ENCODE measurements at places on chromosomes 5 and 9. TPM values are rescaled to one million over a fixed set of nuclear protein-coding genes. Genes with fewer than 3 reads are reported as not detected.

Gene CLTB
- 241 TPM for total RNA-seq

Gene GNA14
- not detected for total RNA-seq

Gene SPATA31E1
- total RNA-seq: not detected

Gene C9
- not detected for total RNA-seq

DNA sequence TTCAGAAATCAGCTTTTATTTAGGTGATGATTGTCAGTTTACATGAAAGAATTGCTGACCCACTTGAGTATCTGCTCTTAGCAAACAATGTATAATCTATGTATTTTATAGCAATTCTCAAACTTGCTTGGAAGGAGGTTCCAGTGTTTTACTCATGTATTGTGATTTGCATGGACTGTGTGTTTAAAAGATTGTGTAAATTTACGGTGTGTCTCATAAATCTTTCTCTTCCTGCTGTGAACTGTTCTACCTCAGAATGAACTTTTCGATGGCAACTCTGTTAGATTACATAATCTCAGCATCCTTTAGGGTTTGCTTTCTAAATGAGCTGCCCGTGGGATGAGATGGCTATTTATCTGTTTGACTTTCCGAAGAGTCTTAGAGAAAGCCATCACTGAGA lies 122.5 kb downstream of the MEF2C start:
- no peak for DNase-seq

GRCh38 chr5:39502704-39503103 lies 77.9 kb upstream of the DAB2 start:
- DNase-seq: no peak

GRCh38 chr9:88953381-88954029 lies 37.8 kb upstream of the S1PR3 start:
- no peak for DNase-seq

- no peak for DNase-seq
Measured at GRCh38 chr5:124373883-124374282, 372.6 kb downstream of the ZNF608 start.

- peak; percentile 46 for DNase-seq
Measured at GRCh38 chr9:85522459-85523092, 219.2 kb downstream of the AGTPBP1 start.

DNA sequence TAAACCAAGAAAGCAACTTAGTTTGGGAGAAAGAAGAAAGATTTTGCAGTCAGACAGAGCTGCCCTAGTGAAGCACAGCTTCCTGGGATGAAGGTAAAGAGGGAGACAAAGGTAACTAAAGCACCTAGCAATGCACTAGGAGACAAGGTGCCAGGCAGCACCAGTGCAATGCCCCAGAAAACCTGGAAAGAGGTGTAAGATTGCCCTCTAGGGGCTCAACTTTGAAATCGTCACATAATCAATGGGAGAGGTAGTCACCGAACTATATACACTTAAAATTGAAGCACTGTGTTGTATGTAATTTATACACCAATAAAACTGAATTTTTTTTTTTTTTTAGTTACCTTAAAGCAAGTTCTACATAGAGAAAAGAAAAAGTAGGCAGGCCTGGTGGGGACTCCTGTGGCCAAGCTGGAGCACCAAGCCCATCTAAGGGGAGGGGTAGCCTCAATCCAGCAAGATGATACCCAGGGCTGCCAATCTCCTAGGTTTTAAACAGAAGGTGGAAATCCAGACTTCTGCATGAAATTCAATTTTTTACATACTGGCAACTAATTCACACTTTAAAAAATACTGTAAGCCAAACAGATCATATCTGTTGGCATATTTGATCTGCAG lies 48.2 kb downstream of the CDK5RAP2 start:
- peak; percentile 57 for DNase-seq

DNA sequence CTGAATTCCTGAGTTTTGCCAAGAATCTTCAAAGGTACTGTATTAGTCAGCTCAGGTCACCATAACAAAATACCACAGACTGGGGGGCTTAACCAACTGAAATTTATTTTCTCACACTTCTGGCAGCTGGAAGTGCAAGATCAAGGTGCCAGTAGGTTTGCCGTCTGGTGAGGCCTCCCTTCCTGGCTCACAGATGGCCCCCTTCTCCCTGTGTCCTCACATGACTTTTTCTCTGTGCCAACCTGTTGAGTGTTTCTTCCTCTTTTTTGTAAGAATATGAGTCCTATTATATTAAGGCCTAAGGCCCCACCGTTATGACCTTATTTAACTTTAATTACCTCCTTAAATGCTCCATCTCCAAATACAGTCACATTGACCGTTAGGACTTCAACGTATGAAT lies 156.1 kb upstream of the KIF2A start:
- DNase-seq: no peak

DNA sequence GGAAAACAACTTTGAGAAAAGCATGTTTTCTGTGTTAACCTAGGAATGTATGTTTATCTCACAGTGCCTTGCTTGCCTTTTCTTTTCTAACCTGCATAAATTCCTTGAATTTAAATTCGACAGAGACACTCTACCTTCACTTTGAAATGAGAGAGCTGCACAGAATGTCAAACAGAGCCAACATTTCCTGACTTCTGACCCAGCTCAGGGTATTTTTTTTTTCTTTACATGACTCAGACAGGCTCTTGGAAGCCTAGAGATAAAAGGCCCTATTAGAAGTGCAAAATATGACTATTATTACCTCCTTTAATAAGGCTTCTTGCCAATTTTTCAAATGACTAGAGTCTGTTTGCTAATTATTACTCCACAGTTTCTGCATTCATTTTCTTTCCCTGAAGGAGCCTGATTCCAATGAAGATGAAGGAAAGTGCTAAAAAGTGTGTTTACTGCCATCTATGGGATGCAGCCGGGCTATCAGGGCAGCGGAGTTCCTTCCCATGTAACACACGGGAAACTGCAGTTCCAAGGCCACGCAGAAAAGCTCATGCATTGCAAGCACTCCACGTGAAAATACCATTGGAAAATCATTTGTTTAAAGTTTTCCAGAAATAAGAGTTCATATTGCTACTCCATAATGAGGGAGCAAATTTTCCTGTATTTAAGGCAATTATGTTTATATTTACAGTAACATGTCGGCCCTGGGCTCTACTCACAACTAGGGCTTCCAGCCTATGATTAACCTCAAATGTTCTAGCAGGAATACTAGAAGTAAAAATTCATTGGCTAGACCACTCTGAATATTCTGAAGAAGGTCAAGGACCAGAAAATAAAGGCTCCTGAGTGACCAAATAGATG lies 485.6 kb downstream of the ZSWIM6 start:
- DNase-seq: peak; percentile 86

GRCh38 chr9:76610011-76610352 lies 151.0 kb downstream of the GCNT1 start:
- no peak for DNase-seq

All from bronchial epithelial cell (primary cell).